SK-N-SH (cell line): ENCODE measurements at places on chromosomes 6 and 20.

DNA sequence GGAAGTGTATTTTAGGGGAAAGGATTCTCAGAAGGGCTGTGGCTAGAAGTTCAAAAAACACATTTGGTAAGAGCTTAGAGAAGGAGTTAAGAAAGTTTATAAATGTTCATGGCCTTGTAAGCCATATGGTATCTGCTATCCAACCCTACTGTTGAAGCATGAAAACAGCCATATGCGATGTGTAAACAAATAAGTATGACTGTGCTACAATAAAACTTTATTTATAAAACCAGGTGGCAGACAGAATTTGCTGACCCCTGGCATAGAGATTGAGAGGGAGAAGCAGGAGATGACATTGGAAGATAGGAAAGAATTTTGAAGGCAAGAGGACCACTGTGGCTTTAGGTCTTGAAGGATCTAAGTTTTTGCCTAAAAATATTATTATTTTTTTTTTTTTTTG lies 583.5 kb downstream of the DOK5 start:
- H3K27ac ChIP-seq: no peak overlapping the region
- no peaks in the 10 kb centered on the region for H3K36me3 ChIP-seq
- no peaks in the 10 kb centered on the region for H3K27me3 ChIP-seq

DNA sequence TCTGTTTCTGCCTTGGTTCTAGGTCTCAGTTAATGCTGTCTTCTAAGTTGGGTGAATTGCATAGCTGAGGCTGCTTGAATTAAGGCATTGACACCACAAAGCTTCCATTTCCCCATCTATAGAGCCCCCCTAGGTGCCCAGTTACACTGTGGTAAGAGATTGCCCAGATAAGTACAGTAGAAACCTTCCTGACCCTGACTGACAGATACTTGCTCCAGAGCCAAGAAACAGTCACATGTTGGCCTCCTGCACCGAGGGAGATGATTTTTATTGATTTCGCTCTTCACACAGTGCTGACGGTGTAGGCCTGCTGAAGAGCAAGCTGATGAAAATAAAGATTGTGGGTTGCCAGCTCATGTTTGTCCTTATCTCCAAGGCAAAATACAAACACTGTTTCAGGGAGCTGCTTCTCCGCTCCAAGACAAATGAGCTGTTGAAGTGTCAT lies 67.9 kb downstream of the TRMT11 start:
- no peak overlapping the region for H3K27ac ChIP-seq
- no peaks in the 10 kb centered on the region for H3K27me3 ChIP-seq
- H3K4me3 ChIP-seq: no peak overlapping the region
- DNase-seq: peak; percentile 14
- peaks cover 11% of the 10 kb centered on the region for H3K4me1 ChIP-seq
- no peaks in the 10 kb centered on the region for H3K36me3 ChIP-seq

DNA sequence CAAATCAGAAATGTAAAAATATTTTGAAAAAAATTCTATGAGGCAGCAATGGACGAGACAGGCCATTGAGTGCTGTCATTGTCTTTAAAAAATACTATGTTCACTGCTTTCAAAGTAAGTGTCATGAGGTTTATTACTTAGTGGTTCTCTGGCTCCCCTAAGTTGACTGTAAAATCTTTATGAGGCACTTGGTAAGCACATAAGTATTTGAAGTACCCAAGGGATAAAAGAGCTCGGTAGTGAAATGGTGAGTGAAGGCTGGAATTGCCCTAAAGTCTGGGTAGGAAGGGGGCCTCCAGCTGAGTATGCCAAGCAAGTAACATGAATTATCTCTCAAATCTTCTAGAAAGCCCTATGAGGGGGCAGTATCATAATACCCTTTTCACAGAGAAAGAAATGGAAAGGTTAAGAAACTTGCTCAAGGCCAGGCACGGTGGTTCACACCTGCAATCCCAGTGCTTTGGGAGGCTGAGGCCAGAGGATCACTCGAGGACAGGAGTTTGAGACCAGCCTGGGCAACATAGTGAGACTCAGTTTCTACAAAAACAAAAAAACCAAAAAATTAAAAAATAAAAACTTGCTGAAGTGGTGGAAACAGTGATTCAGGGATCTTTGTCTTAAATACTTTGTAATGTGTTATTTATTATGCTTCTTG lies 5.5 kb upstream of the CTCFL start:
- H3K36me3 ChIP-seq: no peaks in the 10 kb centered on the region
- no peak overlapping the region for H3K4me3 ChIP-seq
- H3K4me1 ChIP-seq: no peaks in the 10 kb centered on the region
- no peak for DNase-seq

GRCh38 chr6:15945593-15946159 lies 183.2 kb upstream of the MYLIP start:
- H3K4me1 ChIP-seq: peaks cover 12% of the 10 kb centered on the region
- H3K4me3 ChIP-seq: no peak overlapping the region
- H3K27me3 ChIP-seq: no peaks in the 10 kb centered on the region

DNA sequence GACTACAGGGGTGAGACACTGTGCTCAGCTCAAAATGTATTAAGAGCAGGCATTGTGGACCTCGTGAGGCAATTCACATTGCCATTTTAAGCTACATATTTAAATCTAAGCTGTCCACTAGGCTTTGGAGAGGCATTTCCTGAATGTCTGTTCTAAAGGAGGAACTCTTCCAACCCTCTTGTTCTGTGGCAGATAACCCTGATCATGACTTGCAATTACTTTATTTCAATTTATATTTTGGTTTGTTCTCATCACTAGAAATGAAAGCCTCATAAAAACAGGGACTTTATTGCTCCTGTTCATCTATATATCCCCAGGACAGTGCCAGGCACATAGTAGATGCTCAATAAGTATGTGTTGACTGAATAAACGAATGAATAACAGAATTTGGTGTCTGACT lies 84.0 kb upstream of the SALL4 start:
- no peaks in the 10 kb centered on the region for H3K27me3 ChIP-seq
- H3K4me1 ChIP-seq: no peaks in the 10 kb centered on the region
- no peak overlapping the region for H3K27ac ChIP-seq
- DNase-seq: no peak

GRCh38 chr20:4084721-4085120 lies 69.4 kb upstream of the RNF24 start:
- no peak for DNase-seq
- no peaks in the 10 kb centered on the region for H3K36me3 ChIP-seq
- H3K4me3 ChIP-seq: no peak overlapping the region

DNA sequence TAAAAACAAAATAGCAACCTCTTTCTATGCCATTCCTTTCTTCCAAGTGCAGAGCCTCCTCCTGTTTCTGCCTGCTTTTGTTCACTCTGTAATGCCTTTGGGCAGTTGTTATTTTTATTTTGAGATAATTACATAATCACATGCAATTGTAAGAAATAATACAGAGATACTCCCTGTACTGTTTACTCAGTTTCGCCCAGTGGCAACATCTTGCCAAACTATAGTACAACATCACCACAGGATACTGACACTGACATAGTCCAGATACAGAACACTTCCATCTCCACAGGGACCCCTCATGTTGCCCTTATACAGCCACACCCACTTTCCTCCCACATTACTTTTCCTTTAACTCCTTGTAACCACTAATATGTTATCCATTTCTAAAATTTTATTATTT lies 59.7 kb downstream of the BANF2 start:
- H3K27ac ChIP-seq: no peak overlapping the region
- H3K36me3 ChIP-seq: no peaks in the 10 kb centered on the region
- H3K4me1 ChIP-seq: no peaks in the 10 kb centered on the region
- peaks cover under 1% of the 10 kb centered on the region; the same call in 1 of the 2 replicates for H3K27me3 ChIP-seq
- DNase-seq: no peak

- H3K27me3 ChIP-seq: no peaks in the 10 kb centered on the region; the same call in 1 of the 2 replicates
- H3K4me3 ChIP-seq: no peak overlapping the region
- no peak for DNase-seq
These were observed 46.0 kb upstream of the TAGAP start for GRCh38 chr6:159090530-159091480.
